NCI-H524 (cell line): ENCODE measurements at places on chromosomes 1 and 21.

DNA sequence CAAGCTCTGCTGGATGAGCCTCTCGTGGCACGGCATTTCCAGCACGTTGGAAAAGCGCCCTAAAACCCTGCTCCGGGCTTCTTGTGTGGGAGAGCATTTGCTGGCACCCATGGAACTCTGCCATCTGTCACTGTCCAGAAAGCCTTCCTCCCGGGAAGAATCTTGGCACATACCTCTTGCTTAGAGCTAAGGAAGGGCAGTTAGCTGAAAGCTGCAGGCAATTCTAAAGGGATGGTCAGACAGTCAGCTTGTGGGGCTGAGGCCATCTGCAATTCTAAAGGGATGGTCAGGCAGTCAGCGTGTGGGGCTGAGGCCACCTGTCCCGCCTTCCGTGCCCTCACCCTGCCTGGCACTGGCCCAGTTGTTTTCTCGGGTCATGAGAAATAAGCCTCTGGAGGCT, 139.0 kb upstream of the TMEM51 start:
- peak; percentile 70 for DNase-seq

- peak; percentile 60 for DNase-seq
Observed at GRCh38 chr1:209850342-209850979, 22.7 kb downstream of the UTP25 start.

GRCh38 chr1:118160806-118161205, 24.2 kb downstream of the SPAG17 start:
- no peak for DNase-seq

DNA sequence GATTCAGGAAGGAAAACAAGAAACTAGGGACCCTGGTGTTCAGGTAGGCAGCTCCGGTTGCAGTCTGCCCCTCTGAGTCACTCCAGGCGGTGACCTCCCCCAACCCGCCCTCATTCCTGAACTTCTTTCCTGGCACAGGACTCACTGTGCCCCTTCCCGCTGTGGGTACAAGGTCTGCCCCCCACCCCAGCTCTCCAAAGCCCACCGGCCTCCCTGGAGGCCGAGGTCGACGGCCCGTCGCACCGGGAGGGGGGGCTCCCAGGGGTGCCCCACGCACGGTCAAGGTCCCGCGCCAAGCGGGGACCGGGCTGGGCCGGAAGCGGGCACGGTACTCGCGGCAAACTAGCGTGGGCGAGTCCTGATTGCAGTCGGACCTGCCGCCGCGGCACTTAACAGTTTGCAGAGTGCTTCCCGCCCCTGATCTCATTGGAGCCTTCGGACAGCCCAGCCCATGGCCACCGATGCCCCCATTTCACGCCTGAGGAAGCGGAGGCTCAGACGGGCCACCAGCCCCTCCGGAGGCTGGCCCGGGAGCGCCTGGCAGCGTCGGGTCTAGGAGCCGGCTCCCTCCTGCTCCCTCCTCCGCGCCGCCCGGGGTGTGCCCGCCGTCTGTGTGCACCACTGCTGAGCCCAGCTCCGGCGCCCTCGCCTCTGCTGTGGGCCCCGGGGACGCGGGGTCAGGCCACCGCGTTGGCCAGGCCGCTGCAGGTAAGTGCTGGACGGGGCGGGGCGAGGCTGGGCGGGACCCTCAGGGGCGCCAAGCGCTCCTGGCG, at the start of gene GJB3:
GJB3 (plus strand) TSS at position 144 of the 773 bp plus-strand sequence. CDS start 3,549 bp downstream, outside the sequence.
- no peak for DNase-seq

- no peak for DNase-seq
Observed at GRCh38 chr1:48194801-48195200, 27.7 kb upstream of the SLC5A9 start.

DNA sequence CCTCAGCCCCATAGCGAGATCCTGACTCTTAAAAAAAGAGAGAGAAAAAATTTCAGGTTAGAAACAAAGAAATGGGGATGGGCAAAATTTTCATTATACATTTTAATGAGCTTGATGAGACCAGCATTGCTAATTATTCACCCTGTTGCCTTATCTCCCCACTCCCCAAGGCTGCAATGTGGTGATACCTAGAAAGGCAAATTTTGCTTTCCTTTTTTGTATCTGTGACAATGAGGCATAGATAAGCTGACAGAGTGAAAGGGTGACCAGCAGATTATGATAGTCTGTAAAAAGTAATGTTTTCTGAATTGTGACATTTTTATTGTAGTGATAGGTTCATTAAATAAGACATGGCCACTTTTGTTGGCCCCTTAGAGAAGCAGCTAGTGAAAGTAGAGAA, 12.9 kb downstream of the SRRM1 start:
- DNase-seq = no peak

GRCh38 chr1:235941876-235942624, 75.3 kb upstream of the LYST start:
- no peak for DNase-seq

DNA sequence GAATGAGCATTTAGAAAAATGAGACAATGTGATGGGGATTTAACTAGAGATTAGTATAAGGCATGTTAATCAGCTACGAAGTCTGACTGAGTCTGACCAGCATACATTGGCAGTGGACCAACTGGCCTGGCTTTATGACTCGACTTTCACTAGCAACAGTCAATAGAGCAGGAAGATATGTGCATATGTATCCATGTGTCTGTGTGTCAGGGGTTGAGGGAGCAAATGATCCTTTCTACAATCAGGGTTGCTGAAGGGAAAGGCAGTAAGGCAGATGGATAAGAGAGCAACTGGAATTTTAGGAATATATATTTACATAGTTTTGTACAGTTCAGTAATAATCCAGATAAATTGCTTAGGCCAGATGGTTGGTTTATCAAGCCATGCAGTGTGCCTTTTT, 645.6 kb downstream of the PLA2G4A start:
- peak; percentile 17 for DNase-seq

GRCh38 chr1:30809514-30810263, 52.1 kb upstream of the LAPTM5 start:
- no peak for DNase-seq

GRCh38 chr1:44822981-44823451, 14.7 kb downstream of the BTBD19 start:
- DNase-seq = no peak
